ENCODE measurements at places on chromosomes 2 and 18.
A peak's percentile ranks its signal among the peaks of the same experiment; 100 is the strongest.

- no peak for DNase-seq
These were observed 57.7 kb upstream of the SLC1A4 start for GRCh38 chr2:64931246-64932115.

DNA sequence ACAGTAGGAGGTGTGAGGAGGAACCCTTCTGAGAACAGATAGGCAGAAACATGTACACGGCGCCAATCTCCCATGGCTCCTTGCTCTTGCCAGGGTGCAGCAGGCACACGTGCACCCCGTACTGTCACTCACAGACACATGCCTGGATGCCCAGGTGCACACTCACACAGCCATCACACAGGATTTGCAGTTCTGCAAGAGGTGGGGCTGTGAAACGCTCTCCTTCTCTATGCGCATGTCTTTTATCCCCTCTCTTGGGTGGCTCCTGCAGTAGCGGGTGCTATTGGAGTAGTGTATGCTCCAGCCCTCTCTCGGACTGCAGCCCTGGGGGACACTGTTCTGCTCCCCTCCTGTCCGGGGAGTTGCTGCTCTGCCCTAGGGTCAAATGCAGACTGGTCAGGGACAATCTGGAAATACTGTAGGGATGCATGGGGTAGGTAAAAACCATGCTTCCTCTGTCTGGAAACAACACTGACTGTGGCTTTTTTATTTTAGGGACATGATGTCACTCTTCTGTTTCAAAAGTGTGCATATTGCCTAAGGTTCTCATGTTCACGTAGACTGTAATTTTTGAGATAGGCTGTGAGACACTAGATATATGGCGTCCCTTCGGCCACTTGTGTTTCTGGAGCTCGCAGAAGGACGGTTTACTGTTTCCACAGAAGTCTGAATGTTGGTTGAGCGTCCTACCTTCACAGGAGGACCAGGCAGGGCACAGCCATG lies 118.5 kb downstream of the PRKCE start:
- no peak for DNase-seq

- no peak for DNase-seq
These were observed 1.4 kb upstream of the CD226 start for GRCh38 chr18:69948919-69949537.

DNA sequence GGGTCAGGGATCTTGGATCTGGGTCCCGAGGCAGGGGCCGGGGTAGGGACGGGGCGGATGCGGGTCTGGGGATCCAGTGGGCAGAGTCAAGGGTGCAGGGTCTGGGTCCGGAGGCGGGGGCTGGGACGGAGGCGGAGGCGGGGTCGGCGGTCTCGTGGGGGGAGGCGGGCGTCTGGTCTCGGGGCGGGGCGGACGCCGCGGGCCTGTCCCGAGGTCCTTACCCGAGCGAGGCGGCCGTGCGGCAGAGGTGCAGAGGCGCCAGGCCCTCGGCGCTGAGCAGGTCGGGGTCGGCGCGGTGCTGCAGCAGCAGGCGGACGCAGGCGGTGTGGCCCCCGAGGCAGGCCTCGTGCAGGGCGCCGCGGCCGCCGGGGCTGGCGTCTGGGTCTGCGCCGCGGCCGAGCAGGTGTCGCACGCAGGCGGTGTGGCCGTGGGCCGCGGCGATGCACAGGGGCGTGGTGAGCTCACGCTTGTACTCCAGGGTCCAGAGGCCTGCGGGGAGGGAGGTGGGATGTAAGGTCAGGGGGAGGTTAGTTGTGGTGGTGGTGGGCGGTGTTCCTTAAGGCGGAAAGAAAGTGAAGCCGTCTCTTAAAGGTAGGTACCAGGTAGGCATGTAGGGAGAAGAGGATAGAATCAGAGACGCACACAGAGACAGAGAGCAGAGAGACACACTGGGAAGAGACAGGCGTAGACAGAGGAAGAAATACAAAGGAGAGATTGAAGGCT lies 26.6 kb downstream of the ASB18 start:
- no peak for DNase-seq

GRCh38 chr2:40318921-40319320 lies 133.0 kb downstream of the SLC8A1 start:
- no peak for DNase-seq

- no peak for DNase-seq
These were observed 194.0 kb downstream of the CAMKMT start for GRCh38 chr2:44555700-44556099.

DNA sequence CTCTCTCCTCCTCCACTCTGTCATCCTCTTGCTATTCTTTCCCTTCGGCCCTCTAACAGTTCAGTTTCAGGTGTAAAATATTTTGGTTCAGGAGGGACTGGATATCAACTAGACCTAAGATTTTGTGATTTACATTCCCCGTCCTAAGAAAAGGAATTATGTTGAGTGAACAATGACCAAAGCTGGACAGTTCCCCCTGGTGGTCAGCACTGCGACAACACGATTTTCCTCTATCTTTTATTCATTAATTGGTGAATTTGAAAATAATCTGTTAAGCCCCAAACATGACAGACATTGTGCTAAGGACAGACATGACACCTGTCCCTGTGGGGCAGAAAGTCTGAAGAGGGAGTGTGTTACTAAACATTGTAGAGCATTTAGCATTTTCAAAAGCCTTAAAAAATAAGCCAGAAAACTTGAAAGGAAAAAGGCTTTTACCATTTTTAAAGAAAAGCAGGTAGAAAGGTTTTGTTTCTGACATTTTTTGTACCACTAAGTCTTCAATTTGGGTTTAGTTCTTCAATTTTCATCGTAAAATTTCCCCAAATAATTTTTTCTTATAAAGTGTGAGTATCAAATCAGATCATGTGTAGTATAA lies 28.4 kb upstream of the GTF2A1L start:
- DNase-seq: peak; percentile 38

- DNase-seq: no peak
These were observed 34.3 kb upstream of the PXDN start for GRCh38 chr2:1778566-1778965.

DNA sequence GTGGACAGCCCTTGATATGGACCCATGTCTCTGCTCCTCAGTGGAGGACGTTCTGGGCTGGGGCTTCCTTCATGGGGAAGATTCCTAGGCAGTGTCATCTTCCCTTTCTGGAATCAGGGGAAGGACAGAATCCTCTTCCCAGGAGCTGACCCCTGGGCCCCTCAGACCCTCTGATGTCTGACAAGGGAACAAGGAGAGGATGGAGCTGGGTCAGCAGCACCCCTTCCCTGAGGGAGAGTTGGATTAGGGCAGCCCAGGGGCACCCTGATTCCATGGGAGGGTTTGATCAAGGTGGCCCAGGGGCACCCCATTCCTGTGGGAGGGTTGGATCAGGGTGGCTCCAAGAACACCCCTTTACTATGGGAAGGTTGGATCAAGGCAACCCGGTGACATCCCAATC lies 86.5 kb downstream of the ACKR3 start:
- no peak for DNase-seq

All from SW480 (cell line).